ENCODE measurements at places on chromosomes 16 and 17.

GRCh38 chr16:58732545-58733247, 1.4 kb downstream of the GOT2 start:
- DNase-seq: no peak

GRCh38 chr17:78041386-78042179, 83.1 kb downstream of the TNRC6C start:
- DNase-seq: no peak

- DNase-seq: no peak
Observed at GRCh38 chr16:31403590-31404352, 10.6 kb downstream of the ITGAD start.

GRCh38 chr17:40345161-40345993, 19.2 kb downstream of the GJD3 start:
- peak; percentile 40 for DNase-seq

DNA sequence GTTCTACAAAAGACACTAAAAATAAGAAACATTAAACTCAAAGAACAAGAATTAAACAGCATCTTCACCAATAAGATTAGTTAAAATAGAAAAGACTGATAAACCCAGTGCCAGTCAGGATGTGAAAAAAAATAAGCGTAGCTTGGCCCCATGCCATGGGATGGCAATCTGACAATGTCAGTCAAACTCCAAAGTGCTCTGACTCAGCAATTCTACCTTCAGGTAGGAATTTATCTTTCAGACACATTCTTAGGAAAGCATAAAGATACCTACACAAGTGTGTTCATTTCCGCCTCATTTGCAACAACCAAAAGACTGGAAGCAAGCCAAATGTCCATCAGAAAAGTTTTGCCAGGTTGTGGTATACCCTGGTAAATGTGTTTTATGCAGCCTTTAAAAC, 9.1 kb upstream of the MPO start:
- DNase-seq: no peak
